NCI-H2081 treated with DMSO at 0.1 percent for 48 hours (cell line): ENCODE measurements at places on chromosomes 1 and 21.

- DNase-seq: no peak
Measured at GRCh38 chr1:4932311-4933030, 278.1 kb downstream of the AJAP1 start.

- no peak for DNase-seq
Measured at GRCh38 chr1:8643542-8644536, 173.6 kb downstream of the RERE start.

DNA sequence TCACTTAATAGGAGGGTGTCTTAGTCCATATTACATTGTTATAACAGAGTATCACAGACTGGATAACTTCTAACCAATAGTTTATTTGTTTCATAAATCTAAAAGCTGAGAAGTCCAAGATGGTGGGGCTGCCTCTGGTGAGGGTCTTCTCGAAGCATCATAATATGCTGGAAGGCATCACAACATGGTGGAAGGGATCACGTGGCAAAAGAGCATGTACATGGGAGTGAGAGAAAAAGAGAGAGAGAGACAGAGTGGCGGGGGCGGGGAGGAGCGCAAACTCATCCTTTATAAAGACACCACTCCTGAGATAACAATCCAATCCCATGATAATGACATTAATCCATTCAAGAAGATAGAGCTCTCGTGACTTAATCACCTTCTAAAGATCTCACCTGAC is 31.5 kb downstream of the CFHR5 start:
- DNase-seq: no peak

GRCh38 chr21:31115249-31115648 is 77.0 kb upstream of the KRTAP19-8 start:
- no peak for DNase-seq

DNA sequence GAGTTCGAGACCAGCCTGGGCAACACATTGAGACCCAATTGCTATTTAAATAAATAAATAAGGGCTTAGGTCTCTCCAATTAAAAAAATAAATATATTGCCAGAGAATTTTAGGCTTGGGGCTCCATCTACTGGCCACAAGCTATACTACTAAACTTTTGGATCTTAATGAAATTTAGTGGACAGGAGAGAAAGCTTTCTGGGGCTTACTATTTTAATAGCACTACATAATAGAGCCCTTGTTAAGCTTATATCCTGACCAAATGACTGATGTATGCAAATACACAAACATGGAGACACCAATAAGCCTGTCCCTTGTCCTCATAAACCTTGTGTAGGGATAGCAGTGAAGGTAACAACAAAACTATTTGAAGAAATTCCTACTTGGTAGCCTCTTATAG is 18.4 kb downstream of the CCT3 start:
- DNase-seq: no peak

DNA sequence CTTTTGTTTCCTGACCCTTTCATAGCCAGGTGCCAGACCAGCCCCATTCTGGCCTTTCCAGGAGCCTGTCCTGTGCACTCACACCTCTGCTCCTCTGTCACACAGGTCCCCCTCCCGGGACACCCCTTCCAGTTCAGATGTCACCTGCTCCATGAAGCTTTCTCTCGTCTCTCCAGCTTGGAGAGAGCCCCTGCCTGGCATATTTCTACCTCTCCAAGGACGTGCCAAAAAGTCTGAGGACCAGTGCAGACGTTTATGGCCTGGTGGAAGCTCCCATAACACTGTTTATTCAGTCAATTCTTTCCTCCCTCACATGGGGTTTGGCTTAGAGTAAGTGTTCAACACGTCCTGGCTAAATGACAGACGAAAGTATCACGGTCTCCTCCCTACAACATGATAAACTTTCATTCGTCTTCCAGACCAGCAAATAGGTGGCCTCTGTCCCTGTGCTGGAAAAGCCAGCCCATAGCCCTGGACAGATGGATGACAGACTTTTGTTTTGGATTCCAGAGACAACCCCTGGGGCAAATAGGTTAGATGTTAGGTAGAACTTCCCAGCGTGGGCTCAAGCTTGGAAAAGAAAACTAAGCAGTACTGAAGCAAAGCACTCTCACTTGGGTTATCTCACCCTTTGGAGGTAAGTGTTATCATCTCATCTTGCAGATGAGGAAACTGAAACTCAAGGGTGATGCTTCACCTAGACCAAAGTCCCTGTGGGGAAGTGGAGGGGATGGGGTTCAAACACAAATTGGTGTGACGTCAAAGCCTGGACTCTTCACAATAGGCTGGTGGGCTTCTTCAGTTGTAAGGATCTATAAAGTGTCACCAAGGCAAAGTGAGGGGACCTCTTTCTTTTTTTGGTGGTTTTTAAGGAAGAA is 52.9 kb upstream of the ECE1 start:
- DNase-seq: no peak

GRCh38 chr1:248013229-248013710 is at the start of gene OR2L5:
TSS of gene OR2L5 (plus strand) at chr1:248013660. CDS start at chr1:248021948, 8,288 bp downstream.
- DNase-seq: no peak

DNA sequence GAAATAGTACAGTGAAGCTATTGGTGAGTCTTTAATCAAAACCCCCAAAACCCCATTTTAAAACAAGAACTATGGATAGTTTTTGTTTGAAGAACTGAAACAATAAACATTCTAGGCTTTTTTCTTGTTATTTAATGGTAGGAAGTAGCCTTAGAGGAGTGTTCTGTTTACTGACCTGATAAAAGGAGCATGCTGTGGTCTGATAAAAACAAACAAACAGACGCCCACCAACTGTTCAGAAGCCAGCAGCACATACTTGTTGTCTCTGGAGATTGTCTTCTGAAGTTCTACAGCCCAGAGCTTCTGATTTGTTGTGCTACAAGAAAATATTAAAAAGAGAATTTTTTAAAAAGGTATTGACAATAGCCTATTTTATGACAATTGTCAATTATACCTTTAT is 54.1 kb upstream of the CFAP298 start:
- DNase-seq: no peak

DNA sequence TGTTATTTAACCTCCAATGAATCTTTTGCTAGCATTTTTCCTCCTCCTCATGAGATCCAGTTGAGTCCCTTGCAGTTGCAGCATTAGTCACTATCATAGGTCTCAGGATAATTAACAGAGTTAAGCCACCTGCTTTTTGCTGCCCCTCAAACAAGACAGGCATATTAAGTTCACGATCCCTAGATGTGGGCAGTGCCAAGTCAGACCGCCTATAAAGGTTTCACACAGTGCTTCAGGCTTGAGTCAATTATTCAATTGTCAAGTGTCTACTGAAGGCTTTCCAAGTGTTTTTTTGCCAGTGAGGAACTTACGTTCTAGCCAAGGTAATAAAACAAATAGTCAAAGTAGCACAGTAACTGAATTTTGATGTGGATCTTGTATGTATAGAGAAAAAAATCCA is 175.0 kb downstream of the DAB1 start:
- DNase-seq: no peak

GRCh38 chr21:17270229-17270628 is 242.6 kb upstream of the CXADR start:
- no peak for DNase-seq

GRCh38 chr1:198153103-198153502 is 3.7 kb upstream of the NEK7 start:
- no peak for DNase-seq

GRCh38 chr1:156490401-156491032 is 10.1 kb downstream of the MEF2D start:
- no peak for DNase-seq

GRCh38 chr1:32939655-32940371 is 24.8 kb downstream of the RNF19B start:
- DNase-seq: no peak

- DNase-seq: no peak
Measured at GRCh38 chr1:102550729-102551384, 554.1 kb upstream of the OLFM3 start.

DNA sequence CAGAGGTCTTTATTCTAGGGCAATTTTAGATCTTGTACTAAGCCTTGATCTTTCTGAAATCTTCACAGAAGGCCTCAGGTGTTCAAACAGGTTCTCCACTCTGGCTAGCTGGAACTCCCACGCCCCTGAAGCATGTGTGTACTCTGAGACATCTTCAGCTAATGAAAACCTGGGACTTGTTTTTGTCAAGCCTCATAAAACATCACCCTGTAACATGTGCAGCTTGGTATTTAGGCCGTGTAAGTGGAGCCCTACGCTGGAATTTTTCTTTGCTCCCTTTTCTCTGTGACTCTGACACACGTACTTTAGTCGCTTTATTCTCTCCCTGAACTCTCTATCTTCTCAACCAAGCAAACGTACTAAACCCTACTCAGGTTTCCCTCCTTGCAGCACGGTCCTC is 701.9 kb upstream of the ZP4 start:
- no peak for DNase-seq

DNA sequence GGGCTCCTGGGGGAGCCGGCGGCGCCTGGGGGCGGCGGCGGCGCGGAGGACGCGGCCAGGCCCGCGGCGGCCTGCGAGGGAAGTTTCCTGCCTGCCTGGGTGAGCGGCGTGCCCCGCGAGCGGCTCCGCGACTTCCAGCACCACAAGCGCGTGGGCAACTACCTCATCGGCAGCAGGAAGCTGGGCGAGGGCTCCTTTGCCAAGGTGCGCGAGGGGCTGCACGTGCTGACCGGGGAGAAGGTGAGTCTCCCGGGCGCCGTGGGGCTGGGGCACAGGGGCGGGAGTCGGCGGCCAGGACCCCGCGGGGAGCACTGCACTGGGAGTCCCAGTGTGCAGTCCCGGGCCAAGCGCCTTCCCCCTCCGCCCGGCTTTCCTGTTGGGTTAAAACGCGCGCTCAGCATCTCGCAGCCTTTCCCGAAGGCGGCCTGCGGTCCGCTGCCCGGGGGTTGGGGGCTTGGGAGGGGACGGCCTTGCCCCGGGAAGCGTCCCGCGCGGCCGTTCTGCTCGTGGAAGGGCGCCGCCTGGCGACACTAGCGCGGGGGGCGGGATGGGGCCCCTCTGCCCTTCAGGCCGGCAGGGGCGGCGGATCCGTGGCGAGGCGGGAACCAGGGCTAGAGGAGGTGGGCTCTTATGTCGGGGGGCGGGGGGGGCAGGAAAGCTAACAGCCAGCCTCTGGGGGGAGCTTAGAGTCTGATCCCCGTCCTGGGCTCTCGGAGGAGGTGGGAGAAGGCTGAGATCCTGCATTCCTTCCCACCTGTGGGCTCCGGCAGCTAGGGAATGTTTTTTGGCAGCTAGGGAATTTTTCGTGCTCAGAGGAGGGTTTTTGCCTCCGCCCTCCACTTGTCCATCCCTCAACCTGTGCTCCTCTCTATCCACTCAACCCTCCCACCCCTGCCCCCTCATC is 1.1 kb downstream of the HUNK start:
- no peak for DNase-seq
